NCI-H1092 treated with DMSO at 0.1 percent for 48 hours (cell line): ENCODE measurements at places on chromosomes 6 and 20.

- no peak for DNase-seq
Observed at GRCh38 chr20:2798814-2799213, 1.6 kb downstream of the CPXM1 start.

DNA sequence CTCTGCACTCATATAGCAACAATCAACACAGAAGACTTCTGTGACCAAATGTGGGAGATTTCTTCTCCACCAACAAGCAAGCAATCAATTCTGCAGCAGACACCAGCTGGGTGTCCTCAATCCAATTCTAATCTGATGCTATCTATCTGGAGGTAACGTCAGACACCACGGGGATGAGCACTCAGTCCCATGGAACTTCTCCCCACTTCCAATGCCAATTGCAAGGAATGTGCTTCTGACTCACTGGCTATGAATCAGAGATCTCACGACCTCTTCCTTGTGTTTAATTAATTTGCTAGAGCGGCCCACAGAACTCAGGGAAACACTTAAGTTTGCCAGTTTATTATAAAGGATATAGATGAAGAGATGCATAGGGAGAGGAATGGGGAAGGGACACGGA lies 103.5 kb upstream of the SIRPG start:
- no peak for DNase-seq

DNA sequence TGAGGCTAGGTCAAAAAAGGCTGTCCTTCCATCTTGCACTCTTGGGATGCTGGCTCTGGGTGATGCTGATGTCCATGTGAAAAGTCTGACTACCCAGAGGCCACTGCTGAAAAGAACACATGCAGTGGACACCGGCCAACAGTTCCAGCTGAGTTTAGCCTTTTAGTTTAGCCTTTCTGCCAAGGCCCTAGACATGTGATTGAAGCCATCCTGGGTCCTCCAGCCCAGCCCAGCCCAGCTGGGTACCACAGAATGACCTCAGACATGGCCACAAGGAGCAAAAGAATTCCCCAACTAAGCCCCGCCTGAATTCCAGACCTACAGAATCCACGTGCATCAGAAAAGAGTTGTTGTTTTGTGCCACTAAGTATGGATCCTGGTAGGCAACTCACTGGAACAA lies 17.4 kb downstream of the PIGT start:
- DNase-seq, result no peak

DNA sequence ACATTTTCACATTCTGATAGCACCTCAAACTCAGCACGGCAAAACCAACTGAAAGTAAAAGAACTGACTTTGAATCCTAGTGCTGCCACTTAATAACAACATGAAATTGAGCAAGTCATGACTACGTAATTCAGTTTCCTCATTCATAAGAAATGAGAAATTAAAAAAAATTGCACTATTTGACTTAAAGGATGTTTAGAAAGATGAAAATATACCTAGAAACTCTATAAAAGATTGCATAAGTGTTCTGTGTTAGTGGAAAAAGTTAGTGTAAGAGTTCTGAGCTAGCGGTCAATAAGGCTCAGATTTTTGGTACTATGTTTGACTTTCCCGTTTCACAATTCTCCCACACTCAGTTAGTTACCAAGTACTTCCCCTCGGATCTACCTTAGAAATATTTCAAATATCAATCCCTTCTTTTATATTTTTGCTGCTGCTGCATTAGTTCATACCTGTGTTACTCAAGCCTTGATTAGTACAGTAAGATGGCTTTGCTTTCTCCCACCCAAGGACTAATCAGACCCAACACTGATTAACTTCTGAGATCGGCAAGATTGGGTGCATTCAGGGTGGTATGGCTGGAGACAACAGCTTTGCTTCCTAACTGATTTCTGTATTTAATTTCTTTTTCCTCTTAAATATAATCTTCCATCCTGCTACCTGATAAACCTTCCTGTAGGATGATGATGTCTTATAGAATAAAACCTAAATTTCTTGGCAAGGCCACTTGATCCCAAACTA lies 25.9 kb downstream of the ECHDC1 start:
- no peak for DNase-seq

DNA sequence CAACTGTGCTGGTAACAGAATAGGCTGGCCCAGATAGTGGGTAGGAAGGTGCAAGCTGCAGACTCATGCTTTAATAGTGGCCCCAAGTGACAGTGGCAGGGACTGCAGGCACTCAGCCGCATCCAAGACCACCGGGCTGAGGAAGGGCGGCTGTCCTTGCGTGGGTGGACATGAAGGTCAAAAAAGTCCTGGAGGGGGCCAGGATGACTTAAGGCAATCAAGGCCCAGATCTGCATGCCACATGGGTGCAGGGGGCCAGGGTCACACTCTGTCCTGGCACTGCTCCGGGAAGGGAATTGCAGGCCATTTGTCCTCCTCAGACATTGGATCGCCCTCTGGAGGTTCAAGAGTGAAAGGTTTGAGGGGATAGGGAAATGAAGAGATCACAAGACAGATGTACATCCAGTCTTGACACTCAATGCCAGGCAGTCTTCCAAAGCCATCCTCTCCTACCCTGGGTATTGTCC lies 10.4 kb upstream of the VNN2 start:
- no peak for DNase-seq
